ENCODE measurements at places on chromosomes 16 and 17.

- DNase-seq = peak; percentile 72
Measured at GRCh38 chr17:17890773-17891759, 54.3 kb upstream of the SREBF1 start.

DNA sequence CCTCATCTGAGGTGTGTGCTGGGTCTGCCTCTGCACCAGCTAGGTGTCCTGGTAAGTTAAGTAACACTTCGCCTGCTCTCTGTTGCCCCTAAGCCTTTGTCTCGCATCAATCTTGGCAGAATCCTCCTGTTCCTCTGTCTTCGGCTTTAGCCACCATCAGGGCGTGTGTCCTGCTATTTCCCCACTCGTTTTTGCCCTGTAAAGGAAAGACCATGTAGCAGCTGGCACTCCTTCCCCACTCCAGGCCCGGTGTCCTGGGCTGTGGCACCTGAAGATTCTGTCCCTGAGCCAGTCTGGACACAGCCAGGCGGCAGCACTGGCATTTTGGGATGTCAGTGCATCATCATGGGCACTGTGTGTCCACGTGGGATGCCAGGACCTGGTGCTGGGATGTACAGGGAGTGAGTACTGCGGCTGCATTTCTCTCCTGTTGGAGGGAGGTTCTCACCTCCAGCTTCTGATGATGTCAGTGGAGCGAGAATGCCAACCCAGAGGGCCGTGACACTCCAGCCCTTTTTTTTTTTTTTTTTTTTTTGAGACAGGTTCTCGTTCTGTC, 26.2 kb upstream of the FOXK2 start:
- DNase-seq = peak; percentile 25

GRCh38 chr17:9645851-9646545, 681 bp downstream of the USP43 start:
- DNase-seq = peak; percentile 56

GRCh38 chr17:48612854-48613691, 2.0 kb downstream of the HOXB8 start:
- no peak for DNase-seq

DNA sequence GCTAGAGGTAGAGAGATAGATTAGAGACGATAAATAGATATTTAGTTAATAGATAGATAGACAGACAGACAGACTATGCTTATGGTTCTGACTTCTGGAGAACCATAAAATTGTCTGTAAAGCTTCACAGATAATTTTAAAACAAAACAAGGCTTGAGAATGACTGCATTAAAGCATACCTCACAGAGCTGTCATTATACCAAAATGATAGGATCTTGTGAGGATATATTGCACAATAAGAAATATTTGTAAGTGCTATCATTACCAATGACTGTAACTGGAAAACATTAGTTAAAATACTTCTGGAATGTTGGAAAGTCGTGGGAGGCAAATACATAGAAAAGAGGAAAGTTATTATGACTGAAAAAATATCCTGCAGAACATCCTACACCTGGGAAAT, 3.6 kb upstream of the OR1E1 start:
- no peak for DNase-seq

GRCh38 chr17:80905586-80906230, 85.9 kb upstream of the CHMP6 start:
- no peak for DNase-seq

- DNase-seq = no peak
Measured at GRCh38 chr17:71203953-71204352, 916.9 kb upstream of the SOX9 start.

DNA sequence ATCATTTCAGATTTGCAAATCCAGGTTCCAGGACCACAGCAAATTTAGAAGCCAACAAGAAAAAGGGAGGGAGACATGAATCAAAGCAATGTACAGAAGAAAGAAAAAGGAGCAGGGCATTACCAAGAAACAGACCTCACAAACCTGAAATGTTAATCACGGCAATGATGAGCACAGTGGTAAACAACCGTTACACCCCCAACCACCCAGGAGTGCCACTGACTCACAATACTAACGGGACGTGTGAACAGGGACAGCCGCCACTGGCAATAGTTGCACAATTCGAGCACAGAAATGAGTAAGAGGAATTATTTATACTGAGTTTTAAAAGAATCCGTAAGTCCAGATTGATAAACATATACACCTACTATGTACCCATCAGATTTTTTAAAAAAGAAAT, 13.8 kb downstream of the USP22 start:
- DNase-seq = no peak

GRCh38 chr17:78458736-78459335, 80.4 kb downstream of the PGS1 start:
- no peak for DNase-seq

GRCh38 chr17:48290378-48290777, 139.6 kb downstream of the SKAP1 start:
- DNase-seq = no peak

- no peak for DNase-seq
Measured at GRCh38 chr16:16146380-16147315, 76.6 kb downstream of the ABCC6 start.

GRCh38 chr17:17833658-17834357, 3.0 kb downstream of the SREBF1 start:
- DNase-seq = no peak

DNA sequence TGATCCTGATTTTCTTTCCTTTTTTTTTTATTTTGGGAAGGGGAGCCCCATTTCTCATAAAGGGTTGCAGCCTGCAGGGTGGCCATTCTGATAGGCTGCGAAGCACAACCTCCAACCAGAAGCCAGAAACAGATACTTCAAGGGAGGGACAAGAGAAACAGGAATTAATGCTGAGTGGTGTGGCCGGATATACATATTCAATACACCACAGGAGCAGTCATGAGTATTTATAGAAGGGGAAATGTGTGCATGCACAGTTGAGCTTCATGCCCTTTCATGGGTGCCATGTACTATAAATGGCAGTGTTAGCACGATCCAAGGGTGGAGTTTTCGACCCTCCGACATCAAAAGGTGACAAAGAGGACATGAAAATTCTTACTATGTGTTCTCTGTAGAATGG, 320.8 kb downstream of the CBLN1 start:
- DNase-seq = no peak

DNA sequence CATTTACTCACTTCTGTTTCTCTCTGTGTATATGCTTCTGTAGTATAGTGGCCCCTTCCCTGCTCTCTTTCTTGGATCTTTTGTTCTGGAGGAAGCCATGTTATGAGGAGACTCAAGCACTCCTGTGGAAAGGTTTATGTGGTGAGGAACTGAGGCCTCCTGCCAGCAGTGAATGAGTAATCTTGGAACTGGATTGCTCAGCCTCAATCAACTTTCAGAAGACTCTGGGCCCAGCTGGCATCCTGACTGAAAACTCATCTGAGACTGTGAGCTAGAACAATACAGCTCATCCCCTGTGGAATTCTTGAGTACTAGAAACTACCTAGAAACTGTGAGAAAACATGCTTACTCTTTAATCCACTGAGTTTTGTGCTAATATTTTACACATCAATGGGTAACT, 133.1 kb upstream of the ZKSCAN2 start:
- DNase-seq = no peak

GRCh38 chr17:489758-490329, 137.2 kb upstream of the RPH3AL start:
- peak; percentile 50 for DNase-seq

GRCh38 chr16:80554033-80554432, 13.2 kb downstream of the DYNLRB2 start:
- no peak for DNase-seq

Measured in right cardiac atrium (tissue), 5 donors.